ENCODE measurements at places on chromosomes 13 and 19.

GRCh38 chr13:105597573-105597972, 937.9 kb downstream of the EFNB2 start:
- no peak for DNase-seq

GRCh38 chr19:41957161-41957837, 1.8 kb downstream of the RABAC1 start:
- no peak for DNase-seq

DNA sequence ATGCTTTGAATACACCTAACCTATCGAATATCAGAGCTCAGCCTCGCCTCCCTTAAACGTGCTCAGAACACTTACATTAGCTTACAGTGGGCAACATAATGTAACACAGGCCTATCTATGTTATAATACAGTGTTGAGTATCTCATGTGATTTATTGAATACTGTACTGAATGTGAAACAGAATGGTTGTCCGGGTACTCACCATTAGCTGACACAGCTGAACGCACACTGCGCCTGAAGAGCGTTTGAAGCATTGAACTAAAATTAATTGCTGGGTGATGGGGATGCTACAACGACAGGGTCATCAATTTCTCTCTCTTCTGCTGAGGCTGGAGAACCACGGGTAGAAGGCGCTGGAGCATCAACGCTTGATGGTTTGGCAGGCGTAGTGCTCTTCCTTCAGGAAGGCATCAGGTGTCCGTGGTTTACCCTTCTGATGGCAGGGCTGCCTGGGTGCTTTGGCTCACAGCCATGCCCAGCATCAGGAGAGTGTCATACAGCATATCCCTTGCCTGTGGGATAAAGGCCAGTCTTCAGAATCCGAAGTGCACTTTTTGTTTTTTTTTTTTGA, 46.9 kb upstream of the UBE2L5 start:
- no peak for DNase-seq

GRCh38 chr19:52946322-52947310, 16.1 kb downstream of the ZNF816 start:
- peak; percentile 96 for DNase-seq

GRCh38 chr19:9945319-9945966, 9.1 kb upstream of the OLFM2 start:
- DNase-seq: no peak

GRCh38 chr19:39195755-39196154, 1.0 kb upstream of the NCCRP1 start:
- DNase-seq: no peak

GRCh38 chr19:47561440-47562057, 11.4 kb downstream of the ZNF541 start:
- DNase-seq: no peak

- peak; percentile 65 for DNase-seq
These were observed at the start of gene GAS6 for GRCh38 chr13:113863524-113864272. TSS of gene GAS6 (minus strand) at chr13:113864076. CDS start at chr13:113863920, 156 bp downstream.

DNA sequence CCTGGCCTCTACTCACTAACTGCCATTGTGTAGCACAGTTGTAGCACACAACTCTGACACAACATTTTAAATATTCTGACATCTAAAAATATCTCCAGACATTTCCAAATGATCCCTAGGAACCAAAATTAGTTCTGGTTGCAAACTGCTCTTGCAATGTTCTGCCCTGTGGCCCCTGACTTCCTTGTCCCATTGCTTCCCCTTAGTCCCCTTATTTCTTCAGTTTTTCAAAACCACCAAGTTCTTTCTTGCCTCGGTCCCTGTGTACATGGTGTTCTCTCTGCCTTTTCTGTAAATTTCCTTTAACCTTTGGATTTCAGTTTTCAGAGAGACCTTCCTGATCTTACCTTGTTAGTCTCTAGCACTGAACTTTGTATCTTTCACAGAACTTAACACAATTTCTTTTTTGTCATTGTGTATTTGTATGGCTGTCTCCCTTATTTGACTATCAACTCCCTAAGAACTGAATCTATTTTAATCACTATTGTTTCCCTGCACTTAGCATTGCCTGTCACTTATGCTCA, 87.6 kb upstream of the MLNR start:
- DNase-seq: no peak

Measured in H1 (cell line).